ENCODE measurements at places on chromosomes 1 and 21. TPM values are rescaled to one million over a fixed set of nuclear protein-coding genes. Genes with fewer than 3 reads are reported as not detected.

DMBX1 gene
- total RNA-seq, result 0.80 TPM

ADARB1 gene
- total RNA-seq, result 14.1 TPM

UBE2U gene
- total RNA-seq, result not detected

AMY1A gene
- total RNA-seq, result not detected

RALGPS2 gene
- total RNA-seq, result 17.5 TPM

AGRN gene
- total RNA-seq, result 72.0 TPM

YTHDF2 gene
- 39.1 TPM for total RNA-seq

S100A5 gene
- not detected for total RNA-seq

DNAJC6 gene
- 11.1 TPM for total RNA-seq

NBPF3 gene
- 11.6 TPM for total RNA-seq

SPRR2E gene
- total RNA-seq, result not detected

PDZK1IP1 gene
- total RNA-seq, result not detected

RABIF gene
- total RNA-seq, result 5.8 TPM

NTMT2 gene
- total RNA-seq, result not detected

SFN gene
- 1.8 TPM for total RNA-seq

CASQ2 gene
- not detected for total RNA-seq

EVA1C gene
- 2.2 TPM for total RNA-seq

BEST4 gene
- total RNA-seq, result not detected

WNT2B gene
- total RNA-seq, result 0.12 TPM

LCE3E gene
- not detected for total RNA-seq

CA6 gene
- not detected for total RNA-seq

CALML6 gene
- total RNA-seq, result not detected

NUDC gene
- total RNA-seq, result 134 TPM

ATP1A4 gene
- total RNA-seq, result not detected

LCE6A gene
- not detected for total RNA-seq

HSD11B1 gene
- total RNA-seq, result not detected

SLC30A1 gene
- total RNA-seq, result 11.3 TPM

NOTCH2NLA gene
- 50.5 TPM for total RNA-seq

HPDL gene
- total RNA-seq, result not detected

ZNF695 gene
- 7.3 TPM for total RNA-seq

CFAP45 gene
- total RNA-seq, result 1.7 TPM

CFHR3 gene
- total RNA-seq, result not detected

CELA3A gene
- total RNA-seq, result not detected

Measured in Daoy (cell line).